Activated T-cell treated with anti-CD3 and anti-CD28 coated beads, Interleukin-2, amount 50 U/mL, for 24 hours (primary cell): ENCODE measurements at places on chromosomes 2 and 18.
A peak's percentile ranks its signal among the peaks of the same experiment; 100 is the strongest.

DNA sequence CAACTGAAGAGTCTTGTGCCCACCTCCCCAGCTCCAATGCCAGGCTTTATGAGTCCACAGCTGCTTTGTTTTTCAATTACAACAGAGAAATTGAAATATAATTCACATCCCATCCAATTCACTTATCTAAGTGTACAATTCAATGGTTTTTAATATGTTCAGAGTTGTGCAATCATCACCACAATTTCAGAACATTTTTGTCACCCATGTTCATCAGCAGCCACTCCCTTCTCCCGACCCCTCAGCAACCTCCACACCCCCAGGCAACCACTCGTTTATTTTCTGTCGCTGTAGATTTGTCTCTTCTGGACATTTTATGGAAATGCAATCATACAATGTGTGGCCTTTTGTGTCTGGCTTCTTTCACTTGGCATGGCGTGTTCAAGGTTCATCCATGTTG is 23.3 kb downstream of the INHBB start:
- no peak for DNase-seq

DNA sequence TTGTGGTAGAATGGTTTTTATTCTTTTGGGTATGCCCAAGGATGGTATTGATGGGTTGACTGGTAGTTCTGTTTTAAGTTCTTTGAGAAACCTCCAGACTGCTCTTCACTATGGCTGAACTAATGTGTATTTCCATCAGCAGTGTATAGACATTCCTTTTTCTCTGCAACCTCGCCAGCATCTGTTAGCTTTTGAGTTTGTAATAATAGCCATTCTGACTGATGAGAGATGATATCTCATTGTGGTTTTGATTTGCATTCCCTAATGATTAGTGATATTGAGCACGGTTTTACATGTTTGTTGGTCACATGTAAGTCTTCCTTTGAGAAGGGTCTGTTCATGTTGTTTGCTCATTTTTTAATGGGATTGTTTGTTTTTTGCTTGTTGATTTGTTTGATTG is 1348.7 kb upstream of the NXPH2 start:
- no peak for DNase-seq

DNA sequence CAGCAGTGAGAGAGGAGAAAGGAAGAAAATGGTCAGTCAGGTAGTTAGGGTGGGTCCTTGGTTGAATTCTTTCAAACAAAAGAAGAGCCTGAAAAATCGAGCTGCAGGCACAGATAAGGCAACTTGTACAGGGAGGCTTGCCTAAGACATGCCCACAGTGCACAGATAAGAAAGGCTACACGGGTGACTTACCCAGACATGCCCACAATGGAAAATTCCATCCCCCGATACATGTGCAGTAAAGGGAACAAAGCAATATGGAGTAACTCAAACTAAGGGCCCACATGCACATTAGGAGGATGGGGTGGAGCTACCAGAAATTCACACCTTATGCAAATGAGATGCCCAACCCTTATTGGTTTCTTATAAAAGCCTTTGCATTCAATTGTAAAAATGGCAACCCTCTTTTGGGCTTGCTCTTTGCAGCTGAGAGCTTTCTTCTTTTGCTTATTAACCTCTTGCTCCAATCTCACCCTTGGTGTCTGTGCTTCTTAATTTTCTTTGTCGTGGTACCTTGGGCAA is 110.3 kb upstream of the RMP24 start:
- DNase-seq = no peak

DNA sequence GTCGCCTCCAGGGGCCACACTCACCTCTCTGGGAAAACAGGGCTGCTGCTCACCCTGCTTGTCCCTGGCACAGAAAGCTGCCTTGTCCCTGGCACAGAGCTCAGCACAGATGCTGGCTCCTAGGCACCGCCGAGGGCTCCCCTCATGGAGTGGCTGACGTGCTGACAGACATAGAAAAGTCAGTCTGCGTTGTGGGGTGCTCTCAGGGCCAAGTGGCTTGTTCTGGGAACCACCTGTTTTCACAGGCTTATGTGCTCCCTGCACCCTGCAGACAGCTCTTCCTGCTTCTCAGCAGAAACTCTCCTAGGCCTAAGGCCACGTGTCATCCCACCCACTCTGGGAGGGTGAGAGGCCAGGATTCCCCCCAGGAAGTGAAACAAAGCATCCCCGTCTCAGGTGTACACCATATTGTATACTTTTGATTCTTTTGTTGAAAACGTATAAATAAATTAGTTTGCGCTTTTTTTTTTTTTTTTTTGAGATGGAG is 84.7 kb upstream of the TMEM200C start:
- DNase-seq = no peak

GRCh38 chr2:100831831-100832230 is 11.9 kb downstream of the NPAS2 start:
- no peak for DNase-seq

DNA sequence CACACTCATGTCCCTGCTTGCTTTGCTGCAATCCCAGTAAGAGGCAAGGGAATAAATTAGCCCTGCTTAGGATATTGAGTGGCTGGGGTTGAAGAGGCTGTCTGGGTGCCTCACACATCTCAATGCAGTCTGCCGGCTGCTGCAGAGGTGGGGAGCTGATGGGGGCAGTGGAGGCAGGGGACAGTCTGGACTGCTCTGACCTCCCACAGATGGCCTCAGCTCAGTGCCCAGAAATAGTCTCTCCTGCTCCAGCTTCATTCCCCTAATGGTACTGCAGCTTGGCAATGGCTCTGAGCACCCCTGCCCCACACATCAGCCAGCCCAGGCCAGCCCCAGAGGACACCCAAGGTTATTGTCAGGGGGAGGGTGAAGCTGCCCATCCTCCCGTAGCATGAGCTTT is 21.5 kb upstream of the TNS1 start:
- peak; percentile 12 for DNase-seq

- no peak for DNase-seq
Measured at GRCh38 chr2:24485197-24485596, 5.9 kb upstream of the NCOA1 start.

DNA sequence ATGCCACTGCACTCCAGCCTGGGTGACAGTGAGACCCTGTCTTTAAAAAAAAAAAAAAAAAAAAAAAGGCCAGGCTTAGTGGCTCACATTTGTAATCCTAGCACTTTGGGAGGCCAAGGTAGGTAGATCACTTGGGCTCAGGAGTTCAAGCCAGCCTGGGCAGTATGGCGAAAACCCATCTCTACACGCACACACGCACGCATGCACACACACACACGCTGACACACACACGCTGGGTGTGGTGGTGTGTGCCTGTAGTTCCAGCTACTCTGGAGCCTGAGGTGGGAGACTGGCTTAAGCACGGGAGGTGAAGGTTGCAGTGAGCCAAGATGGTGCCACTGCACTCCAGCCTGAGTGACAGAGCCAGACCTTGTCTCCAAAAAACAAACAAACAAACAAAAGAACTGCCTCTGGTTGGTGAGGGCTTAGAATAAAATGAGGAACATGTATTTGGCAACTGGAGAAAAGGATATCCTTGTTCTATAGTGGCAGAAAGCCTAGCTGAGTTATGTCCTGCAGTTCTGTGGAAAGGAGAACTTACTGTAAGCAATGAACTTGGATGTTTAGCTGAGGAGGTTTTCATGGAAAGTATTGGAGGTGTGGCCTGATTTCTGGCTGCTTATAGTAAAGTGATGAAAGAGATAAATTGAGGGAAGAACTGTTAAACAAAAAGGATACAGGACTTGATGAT is 34.0 kb downstream of the HAT1 start:
- no peak for DNase-seq

GRCh38 chr2:102510791-102511575 is 38.0 kb downstream of the SLC9A4 start:
- no peak for DNase-seq

DNA sequence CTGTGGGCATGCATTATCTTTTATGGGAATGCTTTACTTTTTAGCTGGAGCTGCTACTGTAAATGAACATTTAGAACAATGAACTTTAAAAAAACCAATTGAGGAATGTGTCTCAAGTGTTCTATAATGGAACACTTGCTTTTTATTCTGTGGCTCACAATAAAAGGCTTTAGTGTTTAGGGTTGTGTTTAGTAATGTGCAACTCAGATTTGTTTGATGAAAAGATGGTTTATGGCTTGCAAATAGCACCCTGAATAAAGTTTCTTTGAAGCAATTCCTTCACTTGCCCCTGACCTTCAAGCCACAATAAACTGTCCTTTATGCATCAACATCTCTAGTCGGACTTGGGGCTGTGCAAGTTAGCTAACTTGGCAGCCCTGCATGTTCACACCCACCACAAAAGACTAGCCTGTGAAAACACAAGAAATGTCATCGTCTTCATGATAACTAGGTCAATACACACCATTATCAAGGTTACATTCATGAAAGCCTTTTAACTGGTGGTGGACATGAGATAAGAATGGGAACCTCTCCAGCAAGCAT is 98.7 kb downstream of the MYO1B start:
- DNase-seq = no peak

DNA sequence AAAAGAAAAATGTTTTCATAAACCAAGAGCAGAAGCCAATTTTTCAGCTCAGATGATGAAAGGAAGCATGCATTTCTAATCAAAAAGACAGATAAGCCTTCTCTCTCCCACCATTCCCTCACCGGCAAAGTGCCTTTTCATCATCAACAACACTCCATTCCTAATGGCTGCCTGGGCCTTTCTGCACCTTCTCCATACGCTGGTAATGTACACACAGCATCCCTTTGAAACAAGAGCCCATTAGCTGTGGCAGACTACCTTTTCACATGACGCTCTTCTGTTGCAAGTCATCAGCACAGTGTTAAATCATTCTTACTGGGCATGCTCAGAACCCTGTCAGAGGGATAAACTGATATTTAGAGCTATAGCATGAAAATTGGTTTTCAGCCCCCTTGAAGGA is 408.9 kb downstream of the MEIS1 start:
- no peak for DNase-seq

- no peak for DNase-seq
Measured at GRCh38 chr2:160647967-160648685, 154.5 kb upstream of the RBMS1 start.

- no peak for DNase-seq
Measured at GRCh38 chr2:158273791-158274190, 172.1 kb downstream of the UPP2 start.

DNA sequence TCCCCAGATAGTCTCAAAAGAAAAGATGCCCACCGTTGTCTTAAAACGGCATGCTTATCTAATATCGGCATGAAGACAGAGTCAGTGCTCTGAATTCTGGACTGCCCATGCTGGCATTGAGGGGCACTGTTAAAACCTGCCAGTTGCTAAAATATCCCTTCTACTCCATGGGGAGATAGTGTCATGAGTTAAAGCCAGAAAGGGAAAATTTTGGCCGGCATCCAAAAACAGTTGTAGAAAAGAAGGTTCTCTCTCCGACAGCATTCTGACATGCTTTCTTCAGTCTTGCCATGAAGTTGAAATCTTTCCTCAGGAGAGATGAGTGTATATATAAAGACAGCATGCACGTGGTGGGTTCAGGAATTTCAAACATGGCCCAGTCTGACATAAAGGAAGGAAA is 401.3 kb upstream of the PIK3C3 start:
- no peak for DNase-seq

DNA sequence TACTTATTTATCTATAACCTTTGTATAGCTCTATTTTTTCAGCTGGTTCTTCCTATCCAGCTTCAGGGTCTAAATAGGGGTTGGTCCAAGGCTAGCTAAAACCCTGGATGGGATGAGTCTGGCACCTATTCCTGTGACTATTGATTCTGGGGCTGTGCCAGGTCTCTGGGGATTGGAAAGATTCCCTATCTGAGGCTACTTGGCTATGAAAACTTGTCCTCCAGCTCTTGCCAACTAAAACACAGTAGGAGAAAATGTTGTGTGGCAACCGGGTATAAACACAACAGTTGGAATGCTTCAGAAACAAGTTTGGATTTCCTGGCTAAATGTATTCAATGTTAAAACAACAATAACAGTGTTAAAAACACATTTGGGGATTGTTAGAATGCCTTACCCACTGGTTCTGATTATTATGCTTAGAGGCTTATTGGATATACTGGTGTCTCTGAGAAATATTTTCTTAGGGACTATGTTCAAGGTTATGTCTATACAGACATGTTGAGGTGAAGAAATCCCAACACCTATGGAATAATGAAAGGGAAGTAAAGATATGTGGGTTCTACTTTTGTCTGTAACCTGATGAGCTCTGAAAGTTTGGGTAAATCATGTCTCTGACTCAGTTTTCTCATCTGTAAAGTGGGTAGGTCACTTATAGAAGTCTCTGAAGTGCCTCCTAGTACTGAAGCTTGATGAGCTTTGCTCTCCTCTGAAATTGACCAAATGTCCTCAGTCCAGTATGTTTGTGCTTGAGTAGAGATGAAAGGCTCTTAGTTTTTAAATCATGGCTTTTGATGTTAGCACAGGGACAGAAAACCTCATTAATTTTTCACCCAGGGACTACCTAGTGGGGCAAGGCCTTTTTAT is 460.7 kb downstream of the MTX2 start:
- no peak for DNase-seq

GRCh38 chr18:49546719-49547273 is 15.1 kb upstream of the LIPG start:
- no peak for DNase-seq

DNA sequence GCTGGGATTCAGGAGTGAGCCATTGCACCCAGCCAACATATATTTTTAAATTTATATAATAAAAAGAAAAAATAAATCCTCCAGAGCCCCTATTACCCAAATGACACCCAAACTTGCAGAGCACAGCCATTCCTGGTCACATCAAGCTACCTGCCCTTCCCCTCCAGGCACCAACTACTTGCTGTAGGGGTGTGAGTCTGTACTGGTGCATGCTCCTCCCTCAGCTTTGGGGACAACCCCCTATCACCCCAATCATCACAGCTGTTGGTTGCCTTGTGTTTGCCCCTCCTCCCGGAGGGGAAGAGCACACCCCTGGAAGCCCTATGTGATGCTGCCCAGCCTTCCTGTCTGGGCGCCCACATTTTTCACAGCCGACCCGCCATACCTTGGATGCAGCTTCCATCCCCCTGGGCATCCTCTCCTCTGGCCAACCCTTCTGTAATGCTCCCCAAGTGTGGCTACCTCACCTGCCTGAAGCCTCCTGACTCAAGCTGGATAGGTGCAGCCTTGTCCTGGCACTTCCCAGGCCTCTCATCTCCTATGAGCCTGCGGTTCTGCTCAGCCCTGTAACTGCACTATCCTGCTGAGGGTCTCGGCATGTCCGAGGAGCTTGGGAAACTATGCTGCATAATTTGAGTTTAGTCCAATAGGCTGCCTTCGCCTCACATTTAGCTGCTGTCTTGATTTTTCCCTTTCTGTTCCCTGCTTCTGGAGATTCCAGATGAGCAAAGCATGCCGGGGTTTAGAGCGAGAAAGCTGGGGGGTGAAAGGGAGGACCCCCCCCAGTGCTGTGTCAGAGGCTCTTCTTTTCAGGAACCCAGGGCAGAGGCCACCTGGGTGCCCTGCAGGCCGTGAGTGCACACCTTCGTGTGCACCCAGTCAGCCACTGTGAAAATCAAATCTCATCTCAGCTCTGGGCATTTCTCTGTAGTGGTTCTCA is 27.2 kb downstream of the CHST10 start:
- no peak for DNase-seq

DNA sequence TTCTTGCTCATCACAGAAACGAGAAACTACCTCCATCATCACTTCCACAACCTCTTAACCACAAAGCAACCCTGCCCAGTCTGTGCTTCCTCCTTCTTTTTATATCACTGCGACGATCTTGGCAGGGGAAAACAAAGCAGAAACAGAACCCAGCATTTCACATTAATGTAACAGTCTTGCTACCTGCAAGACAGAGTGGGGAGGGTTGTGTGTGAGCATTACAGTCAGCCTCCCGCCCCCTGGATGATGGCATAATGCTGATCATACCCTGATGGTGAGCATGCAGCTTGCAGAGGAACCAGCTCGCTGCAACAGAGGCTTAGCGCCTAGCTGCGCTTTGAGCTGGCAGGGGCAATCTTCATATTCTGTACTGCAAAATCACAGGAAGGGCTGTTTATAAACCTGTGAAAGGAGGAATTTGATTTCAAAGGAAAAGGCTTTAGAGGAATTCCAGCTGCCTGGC is 376.1 kb downstream of the IRS1 start:
- DNase-seq = peak; percentile 62
